ENCODE measurements at places on chromosomes 12 and 14. TPM values are rescaled to one million over a fixed set of nuclear protein-coding genes. Genes with fewer than 3 reads are reported as not detected.

The EXOC3L4 gene
- total RNA-seq: 0.57 TPM

DNA sequence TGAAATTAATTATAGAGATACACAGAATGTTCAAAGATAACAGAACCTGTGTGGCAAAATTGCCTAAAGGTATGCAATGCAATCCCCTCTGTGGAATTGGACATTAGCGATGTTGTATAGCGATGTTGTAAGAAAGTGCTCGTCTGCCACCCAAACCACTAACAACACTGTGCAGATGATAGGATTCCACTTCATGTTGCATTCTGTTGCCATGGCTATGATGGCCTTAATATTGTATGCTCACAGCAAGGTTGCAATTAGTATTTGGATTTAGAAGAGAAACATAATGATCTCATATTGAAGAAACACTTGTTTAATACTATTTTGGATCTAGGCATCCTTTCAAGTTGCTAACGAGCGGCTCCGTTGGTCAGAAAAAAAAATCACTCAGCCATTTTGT, 260.3 kb downstream of the BCAT1 start:
- no peaks in the 10 kb centered on the region for H3K27me3 ChIP-seq
- H3K4me1 ChIP-seq: no peaks in the 10 kb centered on the region
- H3K27ac ChIP-seq: no peak overlapping the region
- DNase-seq: no peak
- no peaks in the 10 kb centered on the region for H3K36me3 ChIP-seq

The STAC3 gene
- total RNA-seq: 5.7 TPM

DNA sequence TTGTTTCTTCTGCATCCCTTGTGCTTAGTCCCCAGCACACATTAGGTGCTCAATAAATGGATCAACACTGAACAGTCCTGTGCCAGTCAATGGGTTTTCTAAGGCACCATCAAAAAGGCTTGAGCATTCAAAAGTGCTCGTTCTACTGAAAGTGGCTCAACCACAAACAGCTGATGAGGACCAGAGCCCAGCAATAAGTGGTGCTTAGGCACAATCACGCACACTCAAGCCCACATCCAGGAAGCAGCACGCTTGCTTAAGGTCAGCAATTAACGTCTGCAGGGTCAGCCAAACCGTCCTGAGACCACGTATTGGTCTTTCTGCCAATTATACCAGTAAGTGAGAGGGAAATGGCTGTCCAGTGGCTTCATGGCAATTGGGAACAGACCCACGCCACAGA, 56.5 kb downstream of the PRIMA1 start:
- DNase-seq: no peak
- H3K27me3 ChIP-seq: no peaks in the 10 kb centered on the region
- no peak overlapping the region for H3K4me3 ChIP-seq
- no peak overlapping the region for H3K27ac ChIP-seq
- no peaks in the 10 kb centered on the region for H3K4me1 ChIP-seq

The HPD gene
- 2.2 TPM for total RNA-seq

The HOXC10 gene
- total RNA-seq: not detected

DNA sequence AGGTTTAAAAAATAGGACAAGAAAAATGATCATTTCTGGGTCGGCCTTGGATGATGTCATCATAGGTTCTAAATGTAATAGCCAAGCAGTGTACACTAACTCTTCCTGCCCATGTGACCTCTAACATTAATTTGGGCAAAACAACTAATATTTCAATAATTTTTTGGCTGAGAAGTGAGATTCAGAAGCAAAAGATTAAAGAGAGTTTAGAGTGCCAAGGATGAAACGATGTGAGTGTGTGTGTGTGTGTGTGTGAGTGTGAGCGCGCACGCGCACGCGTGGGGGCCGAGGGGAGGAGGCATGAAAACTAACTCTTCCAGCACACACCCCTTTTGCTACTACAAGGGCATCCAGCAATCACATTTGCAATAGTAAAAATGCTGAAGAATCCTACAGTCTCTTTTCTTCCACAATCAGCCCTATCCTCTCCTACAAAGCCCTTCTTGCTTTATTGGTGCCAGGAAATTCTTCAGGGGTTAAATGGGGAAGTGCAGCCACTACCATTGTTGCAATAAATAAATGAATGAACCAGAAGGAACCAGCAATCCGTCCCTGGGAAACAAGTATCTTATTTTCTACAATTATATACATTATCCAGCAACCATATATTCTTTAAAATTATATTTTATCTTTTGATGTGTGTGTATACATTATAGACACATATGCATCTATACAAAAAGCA, 52.9 kb downstream of the PEBP1 start:
- H3K27me3 ChIP-seq: no peaks in the 10 kb centered on the region
- DNase-seq: peak; percentile 44
- H3K36me3 ChIP-seq: peaks cover 7% of the 10 kb centered on the region
- peaks cover 16% of the 10 kb centered on the region for H3K4me1 ChIP-seq
- H3K27ac ChIP-seq: peak overlapping the region; percentile 79
- peak overlapping the region; percentile 13 for H3K4me3 ChIP-seq

DNA sequence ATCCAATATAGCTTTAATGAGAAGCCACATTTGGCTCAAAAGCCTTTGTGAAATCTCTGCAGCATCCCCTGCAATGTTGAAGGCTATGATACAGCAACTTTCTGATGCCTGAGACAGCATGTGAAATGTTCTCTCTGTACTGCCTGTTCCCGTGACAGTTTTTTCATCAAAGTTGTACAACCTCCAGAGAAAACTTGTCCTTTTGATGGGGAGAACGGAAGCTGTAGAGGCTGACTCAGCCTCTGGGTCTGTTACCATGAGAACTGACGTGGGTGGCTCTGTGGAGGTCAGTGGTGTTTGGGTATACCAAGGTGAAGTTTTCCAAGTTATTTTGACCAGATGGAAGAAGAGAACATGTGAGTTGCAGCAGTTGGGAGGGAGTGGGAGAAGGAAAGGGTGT, 17.0 kb downstream of the SLC4A8 start:
- no peak overlapping the region for H3K27ac ChIP-seq
- H3K4me3 ChIP-seq: no peak overlapping the region
- H3K27me3 ChIP-seq: no peaks in the 10 kb centered on the region
- no peaks in the 10 kb centered on the region for H3K4me1 ChIP-seq
- no peak for DNase-seq

The COQ10A gene
- 97.9 TPM for total RNA-seq

DNA sequence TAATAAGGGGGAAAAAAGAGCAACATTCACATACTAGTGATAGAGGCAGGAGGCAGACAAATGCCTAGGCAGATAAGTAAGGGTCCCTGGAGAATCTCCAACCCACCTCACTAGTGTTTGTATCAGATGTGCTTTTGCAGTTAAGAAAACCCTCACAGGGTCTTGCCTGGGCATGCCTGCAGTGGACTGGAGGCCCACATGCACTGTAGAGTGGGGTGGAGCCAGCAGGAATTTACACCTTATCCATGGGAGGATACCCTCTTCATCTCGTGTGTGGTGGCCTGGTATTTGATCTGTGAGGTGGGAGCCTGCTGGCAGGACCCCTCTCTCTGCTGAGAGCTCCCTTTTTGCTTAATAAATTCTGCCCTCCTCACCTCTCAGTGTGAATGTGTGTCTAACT, 238.0 kb upstream of the SLC16A7 start:
- H3K27ac ChIP-seq: no peak overlapping the region

All from heart left ventricle (tissue), 16 donors.